ENCODE measurements at places on chromosomes 2 and 18. TPM values are rescaled to one million over a fixed set of nuclear protein-coding genes. Genes with fewer than 3 reads are reported as not detected.

The HOXD8 gene
- total RNA-seq = 1.3 TPM

The SULT1C4 gene
- total RNA-seq = 9.6 TPM

The CHRND gene
- 0.35 TPM for total RNA-seq

The CD207 gene
- total RNA-seq = 0.24 TPM

The TNFAIP6 gene
- 5.1 TPM for total RNA-seq

The PID1 gene
- 11.3 TPM for total RNA-seq

The LYG2 gene
- not detected for total RNA-seq

The IMMT gene
- total RNA-seq = 212 TPM

The SOCS6 gene
- 16.5 TPM for total RNA-seq

The ALK gene
- 0.21 TPM for total RNA-seq

DNA sequence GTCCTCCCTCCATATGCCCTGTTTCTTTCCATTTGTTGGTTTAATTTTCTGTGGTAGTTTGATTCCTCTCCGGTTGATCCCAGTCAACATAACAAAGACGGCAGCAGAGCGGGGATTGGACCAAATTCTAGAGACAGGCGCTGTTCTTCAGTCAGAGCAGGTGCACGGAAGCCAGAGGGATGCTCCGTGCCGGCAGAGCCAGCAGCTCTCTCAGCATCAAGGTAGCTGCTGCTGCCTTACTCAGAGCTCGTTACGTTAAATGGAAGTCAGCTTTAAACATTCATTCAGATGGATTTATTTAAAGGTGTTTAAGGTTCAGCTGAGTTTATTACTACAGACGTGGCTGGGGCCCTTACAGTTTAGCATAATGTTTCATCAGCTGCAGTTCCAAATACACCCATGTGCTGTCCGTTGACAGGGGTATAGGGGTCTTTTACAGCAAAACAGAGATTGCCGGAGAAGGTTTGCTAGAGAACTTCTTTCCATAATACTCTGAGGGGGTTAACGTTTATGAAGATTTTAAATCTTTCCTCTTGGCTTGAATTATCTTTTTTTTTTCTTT is 497.2 kb upstream of the PIK3C3 start:
- no peak for DNase-seq

DNA sequence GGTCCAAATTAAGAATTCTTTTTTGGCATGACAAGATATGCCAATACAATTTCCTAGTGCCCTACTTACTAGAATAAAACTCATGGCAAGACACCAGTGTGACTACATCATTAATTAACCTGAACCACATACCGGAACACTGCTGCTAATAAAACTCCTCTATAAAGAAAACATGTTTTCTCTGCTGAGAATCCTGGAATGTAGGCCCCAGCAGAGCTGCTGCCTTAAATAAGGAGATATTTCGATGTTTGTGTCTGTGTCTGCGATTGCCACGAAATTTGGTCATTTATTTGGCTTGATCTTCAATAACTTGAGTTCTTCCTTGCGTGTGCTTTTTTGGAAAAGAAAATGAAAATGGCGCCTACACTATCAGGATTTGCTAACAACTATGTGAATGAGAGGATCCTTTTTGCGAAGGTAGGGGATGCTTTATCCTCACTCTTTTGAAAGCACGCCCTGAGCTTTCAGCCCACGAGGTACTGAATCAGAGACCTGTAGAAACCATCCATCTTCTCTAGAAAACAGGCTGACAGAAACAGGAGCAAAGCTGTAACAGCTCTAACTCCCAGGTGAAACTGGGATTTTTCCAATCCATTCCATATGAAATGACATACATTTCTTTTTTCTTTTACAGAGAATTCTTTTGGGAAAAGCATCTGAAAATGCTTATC is 27.0 kb downstream of the KLF7 start:
- DNase-seq = no peak

DNA sequence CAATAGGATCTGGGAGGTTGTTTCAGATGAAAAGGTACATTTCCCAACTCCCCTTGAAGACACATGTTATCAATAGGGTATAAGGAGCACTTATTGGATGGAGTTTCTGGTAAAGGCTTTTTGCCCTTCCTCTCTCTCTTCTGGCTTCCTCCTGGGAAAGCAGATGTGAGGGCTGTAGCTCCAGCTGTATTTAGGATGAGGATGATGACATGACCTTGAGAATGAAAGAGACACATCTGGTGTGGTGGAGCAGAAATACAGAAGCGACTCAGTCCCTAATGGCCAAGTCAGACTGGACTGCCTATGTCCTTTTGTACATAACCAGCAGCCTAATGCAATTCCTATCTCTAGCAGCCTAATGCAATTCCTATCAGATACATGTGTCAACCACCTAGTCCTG is 100.9 kb upstream of the NXPH2 start:
- no peak for DNase-seq

GRCh38 chr2:45925636-45926366 is 274.3 kb downstream of the PRKCE start:
- DNase-seq = no peak

DNA sequence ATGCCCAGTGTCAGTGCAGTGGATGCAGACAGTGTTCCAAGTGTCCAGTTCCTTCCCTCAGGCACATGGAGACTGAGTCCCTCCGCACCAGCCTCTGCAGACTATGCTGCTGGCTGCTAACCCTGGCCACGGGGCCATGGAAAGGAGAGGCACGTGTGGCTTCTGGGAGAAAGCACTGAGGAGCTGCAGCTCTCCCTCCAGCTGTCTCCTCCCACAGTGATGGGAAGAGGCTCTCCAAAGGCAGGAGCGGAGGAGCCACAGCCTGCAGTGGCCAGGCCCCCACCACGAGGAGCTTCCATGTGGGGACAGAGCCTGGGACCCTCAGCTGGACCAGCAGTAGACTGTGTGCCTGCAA is 141.1 kb downstream of the NDUFA10 start:
- no peak for DNase-seq

DNA sequence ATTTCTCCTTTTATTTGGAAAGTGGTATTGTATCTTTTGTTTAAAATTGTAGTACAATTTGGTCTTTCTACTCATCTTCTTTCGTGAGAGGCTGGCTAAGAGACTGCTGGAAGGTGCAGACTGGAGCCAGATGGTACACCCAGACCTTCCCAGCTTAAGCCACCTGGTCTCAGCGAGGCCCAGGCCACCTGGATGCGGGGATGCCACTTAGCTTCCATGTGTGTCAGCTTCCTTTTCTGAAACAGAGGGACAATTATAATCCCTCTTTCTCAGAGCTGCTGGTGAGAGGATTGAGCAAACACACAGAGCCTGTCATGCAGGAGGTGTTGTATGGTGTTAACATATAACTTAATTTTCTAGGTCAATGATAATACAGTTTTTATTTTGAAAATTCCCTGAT is 17.4 kb downstream of the FARP2 start:
- no peak for DNase-seq

GRCh38 chr2:107760620-107761364 is 65.9 kb upstream of the RGPD4 start:
- DNase-seq = no peak

- DNase-seq = no peak
These were observed 45.0 kb downstream of the EMILIN2 start for GRCh38 chr18:2891526-2892431.

DNA sequence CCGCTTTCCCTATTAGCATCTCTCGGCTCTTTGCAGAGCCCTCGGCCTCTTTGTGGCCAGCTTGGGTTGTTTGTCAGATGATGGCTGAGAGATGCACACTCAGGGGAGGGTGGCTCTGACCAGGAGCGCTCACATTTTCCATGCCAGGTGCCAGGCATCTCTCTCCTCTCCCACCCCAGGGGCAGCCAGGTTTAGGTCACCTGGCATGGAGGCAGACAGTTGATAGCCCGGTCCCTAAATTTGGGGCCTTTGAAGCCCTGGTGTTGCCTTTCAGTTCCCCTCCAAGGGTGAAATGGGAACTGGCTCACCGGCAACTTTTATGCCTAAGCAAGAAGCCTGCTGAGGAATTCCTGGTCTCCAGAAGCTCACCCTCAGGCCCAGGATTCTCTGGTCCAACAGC is 19.1 kb downstream of the LBH start:
- DNase-seq = no peak

- DNase-seq = no peak
These were observed 23.3 kb upstream of the ST3GAL5 start for GRCh38 chr2:85911814-85912692.

DNA sequence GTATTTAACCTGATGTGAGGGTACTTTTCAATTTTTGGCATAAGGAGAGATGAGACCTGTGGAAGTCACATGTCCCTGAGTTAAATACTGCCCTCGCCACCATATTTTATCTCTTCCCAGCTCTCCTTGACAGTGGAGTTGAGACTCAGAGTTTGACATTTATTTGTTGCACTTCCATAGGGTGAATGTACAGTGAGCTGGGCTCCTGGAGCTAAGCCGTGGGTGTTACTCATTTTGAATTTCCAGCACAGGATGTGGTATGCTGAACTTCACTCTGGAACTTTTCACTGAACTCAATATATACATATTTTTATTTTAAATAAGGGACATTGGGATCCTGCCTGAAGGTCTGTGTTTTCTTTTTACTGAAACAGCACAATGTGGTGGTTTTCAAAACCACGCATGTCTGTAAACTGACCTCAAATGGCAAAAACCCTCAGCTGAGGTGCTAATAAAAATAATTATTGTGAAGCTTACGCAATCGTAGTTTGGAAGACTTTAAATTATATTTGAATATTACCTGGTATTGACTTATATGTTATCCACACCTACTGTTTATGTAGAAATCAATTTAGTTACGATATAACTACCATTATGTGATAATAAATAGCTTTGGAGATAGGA is 12.1 kb downstream of the RNF144A start:
- no peak for DNase-seq

- no peak for DNase-seq
These were observed 202.5 kb downstream of the GLI2 start for GRCh38 chr2:120938045-120938771.

- no peak for DNase-seq
These were observed 58.2 kb upstream of the REG3G start for GRCh38 chr2:78967294-78967693.

DNA sequence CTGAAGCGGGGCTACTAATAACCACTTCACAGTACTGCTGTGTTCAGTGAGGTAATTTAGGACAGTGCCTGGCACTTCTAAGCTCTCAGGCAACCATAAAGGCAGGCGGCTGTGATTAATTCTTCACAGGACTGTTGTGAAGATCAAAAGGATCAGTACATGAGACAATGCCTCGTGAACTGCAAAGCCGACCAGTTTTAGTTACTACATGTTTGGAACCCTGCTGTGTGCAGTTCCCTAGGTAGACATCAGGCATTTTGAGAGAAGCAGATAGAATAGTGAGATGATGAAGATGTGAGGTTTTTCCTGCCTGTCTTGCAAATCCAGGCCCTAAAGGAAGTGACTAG is 19.1 kb downstream of the EFHD1 start:
- DNase-seq = no peak

DNA sequence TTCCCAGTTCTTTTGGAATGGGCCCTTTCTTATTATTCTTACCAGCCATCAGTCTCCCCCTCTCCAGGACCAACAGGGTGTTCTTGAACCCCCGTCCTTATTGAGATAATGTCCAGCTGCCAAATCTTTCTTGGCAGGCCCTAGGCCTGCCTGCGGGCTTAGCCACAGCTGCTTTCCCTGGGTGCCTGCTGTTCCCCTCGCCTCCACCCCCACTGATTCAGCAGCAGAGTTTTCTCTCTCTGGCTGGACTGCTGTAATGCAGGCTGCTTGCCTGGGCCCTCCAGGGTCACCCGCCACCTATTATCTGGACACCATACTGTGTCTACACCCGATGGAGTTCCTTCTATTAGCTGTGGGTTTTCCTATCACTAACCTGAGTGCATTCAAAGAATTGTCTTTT is 395.4 kb upstream of the ATP5MC3 start:
- no peak for DNase-seq

DNA sequence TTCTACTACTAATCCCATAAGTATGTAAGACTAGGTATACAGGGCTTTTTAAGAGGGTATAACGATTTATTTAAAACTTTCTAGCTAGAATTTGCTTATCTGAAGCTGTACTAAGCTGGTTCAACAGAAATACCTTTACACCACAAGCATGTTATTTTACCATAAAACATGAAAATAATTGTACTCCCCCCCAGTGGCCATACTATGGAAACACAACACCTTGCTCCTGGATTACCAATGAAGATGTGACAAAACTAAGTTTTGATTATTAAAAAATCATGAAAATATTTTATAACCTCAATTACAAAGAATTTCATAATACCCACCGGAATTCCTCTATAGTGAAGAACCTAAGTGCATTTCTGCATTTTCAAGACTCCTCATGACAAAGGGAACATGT is 27.3 kb downstream of the LPIN2 start:
- no peak for DNase-seq

DNA sequence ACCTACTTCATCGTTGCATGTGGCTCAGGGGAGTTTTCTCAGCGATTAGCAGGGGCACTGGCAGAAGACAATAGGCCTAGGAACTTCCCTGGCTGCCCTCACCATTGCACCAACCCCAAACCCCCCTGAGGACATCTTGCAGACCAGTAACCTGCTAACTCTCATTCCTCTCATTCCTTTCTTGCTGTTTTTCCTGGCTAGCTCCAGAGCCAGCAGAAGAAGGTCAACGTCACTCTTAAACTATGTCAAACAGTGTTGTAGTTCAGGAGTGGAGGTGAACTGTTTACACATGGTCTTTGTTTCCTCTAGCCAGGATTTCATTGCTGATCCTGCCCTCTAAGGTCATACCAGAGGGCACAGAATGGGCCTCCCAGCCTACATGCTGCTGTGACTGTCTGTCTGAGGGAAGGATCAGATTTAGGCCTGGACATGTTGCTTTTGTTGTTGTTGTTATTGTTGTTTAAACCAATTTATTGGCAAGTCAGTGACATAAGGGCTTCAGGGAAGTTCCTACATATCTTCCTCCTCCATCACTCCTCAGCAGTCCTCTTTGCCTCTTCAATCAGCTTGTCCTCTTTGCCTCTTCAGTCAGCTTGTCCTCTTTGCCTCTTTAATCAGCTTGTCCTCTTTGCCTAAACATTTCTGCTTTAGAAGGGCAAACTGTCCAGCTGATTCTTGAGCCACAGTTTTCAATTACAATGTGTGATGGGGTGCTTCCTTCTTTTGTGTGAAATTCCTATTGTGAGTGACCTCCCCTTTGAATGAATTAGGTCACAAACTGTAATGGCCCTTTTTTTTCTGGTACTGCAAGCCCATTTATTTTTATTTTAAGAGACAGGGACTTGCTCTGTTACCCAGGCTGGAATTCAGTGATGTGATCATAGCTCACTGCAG is 471.9 kb upstream of the TNP1 start:
- DNase-seq = no peak

DNA sequence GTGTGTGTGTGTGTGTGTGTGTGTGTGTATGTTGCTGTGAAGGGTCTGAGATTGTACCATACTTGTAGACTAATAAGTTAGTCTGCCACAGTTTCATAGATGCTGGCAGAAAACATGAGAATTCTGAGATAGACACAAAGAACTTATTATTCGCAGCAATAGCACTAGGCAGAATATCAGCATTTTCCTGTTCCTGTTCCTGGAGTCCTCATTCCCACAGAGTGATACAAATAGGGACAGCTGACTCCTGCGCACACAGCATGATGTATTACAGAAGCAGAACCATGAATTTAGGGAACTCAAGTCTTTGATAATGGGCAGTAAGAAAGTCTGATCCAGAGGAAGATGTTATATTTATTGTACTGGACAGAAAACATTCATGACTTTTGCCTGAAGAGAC is 1466.3 kb downstream of the DPP10 start:
- no peak for DNase-seq

GRCh38 chr2:30157616-30158015 is 10.8 kb downstream of the YPEL5 start:
- no peak for DNase-seq

- DNase-seq = no peak
These were observed 88.9 kb downstream of the SMIM21 start for GRCh38 chr18:75338631-75339030.

Data from left cardiac atrium (tissue), 4 donors.